ENCODE measurements at places on chromosomes 12 and 14.

GRCh38 chr12:106389151-106389550 is 31.6 kb downstream of the POLR3B start:
- DNase-seq, result no peak

DNA sequence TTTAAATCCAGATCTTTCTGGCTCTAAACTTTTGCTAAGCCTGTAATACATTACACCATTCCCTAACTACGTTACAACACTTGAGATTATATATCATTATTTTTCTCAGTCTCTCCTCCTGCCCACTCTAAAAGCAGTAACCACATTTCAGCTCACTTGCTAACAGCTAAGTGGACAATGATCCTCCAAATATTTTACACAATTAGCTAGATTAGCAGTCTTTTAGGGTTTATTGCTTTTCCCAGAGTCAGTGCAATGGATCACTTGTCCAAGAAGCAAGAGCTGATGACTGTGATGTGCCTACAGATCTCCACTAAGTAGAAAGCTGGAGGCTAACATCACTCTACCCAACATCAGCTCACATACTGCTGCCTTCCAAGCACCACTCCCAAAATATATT is 17.6 kb downstream of the CPNE8 start:
- DNase-seq, result no peak

DNA sequence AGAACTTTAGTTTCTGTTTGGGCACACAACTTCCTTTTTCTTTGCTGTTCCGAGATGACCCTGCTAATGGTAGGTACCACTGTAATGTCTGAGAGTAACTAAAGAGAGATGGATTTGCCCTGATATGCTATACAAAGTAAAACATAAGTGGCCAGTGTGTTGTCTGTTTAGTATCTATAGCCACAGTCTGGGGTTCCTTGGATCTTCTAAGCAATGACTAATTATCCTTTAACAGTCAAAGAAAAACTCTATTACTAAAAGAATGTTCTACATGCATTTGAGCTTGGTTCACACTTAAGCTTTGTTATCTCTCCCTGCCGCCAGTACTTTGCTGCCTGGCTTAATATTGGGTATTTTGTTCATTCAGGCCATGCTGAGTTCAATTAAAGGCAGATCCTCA is 1051.9 kb upstream of the FLRT2 start:
- peak; percentile 26 for DNase-seq

GRCh38 chr14:58629281-58629680 is 8.5 kb upstream of the DACT1 start:
- DNase-seq, result no peak

DNA sequence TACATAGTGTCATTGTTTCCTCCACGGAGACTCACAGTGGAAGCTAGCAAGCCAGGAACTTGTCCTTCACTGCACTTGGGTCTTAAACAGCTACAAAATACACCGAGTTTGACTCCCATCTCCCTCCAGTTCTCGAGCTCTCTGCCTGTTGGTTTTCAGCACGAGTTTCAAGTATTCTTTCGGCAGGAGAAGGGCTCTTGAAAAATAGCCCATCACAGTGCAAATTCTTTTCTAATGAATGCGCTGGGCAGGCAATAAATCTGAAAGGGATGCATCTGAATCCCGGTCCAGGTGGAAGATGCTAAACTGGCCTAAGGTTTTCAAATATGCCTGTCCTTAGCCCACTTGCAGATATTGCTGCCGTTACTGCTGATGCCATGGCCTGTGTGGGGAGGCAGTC is 173.9 kb downstream of the CACNA1C start:
- no peak for DNase-seq

DNA sequence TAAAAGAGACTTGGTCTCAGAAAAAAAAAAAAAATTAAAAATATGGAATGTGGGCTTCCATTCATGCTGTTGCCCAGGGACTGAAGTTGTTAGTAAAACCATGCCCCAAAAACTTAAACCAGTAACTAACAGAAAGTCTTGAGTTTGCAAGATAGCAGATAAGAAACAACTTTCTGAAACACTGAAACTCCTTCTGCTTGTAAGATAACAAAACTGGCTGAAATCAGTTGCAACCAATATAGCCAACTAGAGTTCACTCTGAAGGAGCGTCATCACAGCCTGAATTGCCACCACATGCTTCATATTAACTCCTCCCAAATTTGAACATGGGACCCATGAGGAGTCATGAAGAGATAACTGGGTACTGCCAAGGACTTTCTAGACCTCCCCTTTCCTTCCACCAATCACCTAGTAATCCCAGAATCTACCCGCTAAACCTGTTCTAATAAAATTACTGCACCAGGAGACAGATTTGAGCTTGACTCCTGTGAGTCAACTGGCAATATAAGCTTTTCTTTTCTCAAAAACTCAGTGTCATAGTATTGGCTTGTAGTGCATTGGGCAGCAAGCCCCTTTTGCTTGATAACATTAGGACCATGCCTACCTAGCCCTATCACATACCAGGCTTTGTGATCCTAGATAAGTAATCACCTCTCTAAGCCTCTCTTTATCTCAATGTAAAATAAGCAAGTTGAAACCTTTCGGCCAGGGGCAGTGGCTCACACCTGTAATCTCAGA is 53.6 kb downstream of the R3HDM2 start:
- no peak for DNase-seq

GRCh38 chr12:106288494-106289195 is 13.9 kb upstream of the TCP11L2 start:
- DNase-seq, result peak; percentile 94

GRCh38 chr14:35189422-35189821 is 67.1 kb downstream of the PRORP start:
- DNase-seq, result no peak

- DNase-seq, result no peak
These were observed 28.5 kb upstream of the TUBA1C start for GRCh38 chr12:49236423-49236822.

GRCh38 chr12:115636546-115636945 is 640.9 kb downstream of the MED13L start:
- no peak for DNase-seq

- DNase-seq, result peak; percentile 98
These were observed 9.0 kb downstream of the ARHGDIB start for GRCh38 chr12:14952299-14952921.

GRCh38 chr14:63428486-63428885 is 109.8 kb upstream of the GPHB5 start:
- no peak for DNase-seq

GRCh38 chr14:73567951-73568885 is 795 bp upstream of the ACOT2 start:
- peak; percentile 43 for DNase-seq

DNA sequence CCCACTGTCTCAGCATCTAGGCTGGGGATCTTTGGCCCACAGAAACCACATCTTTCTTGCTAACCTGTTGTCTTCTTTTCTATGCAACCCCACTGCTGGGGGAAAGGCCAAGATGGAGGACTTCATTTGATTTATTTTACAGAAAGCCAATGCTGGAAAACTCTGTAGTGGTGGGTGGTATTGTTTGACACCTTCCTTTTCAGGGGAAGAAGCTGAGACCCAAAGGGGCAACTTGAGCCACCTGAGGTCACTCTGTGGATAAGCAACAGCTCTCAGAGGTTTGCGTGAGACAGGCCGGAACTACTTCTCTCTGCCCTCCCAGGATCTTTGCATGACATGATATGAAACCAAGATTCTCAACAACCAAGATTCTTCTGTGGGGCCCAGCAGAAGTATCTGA is 645.2 kb downstream of the VRK1 start:
- no peak for DNase-seq

DNA sequence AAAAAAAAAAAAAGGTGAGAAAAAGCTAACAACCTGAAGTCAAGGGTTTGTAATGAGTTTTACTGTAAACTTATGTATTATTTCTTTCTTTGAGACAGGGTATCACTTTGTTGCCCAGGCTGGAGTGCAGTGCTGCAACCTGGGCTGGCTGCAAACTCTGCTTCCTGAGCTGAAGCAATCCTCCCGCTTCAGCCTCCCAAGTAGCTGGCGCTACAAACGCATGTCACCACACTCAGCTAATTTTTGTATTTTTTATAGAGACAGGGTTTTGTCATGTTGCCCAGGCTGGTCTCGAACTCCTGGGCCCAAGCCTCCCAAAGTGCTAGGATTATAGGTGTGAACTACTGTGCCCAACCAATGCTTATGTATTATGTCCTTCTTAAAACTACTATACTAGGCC is 9.2 kb downstream of the ATF7 start:
- no peak for DNase-seq

- no peak for DNase-seq
These were observed 38.9 kb upstream of the NTF3 start for GRCh38 chr12:5392961-5393360.

- peak; percentile 17 for DNase-seq
These were observed 794 bp downstream of the HOXC13 start for GRCh38 chr12:53939141-53940108.

Data from choroid plexus epithelial cell (primary cell).